Sciatic nerve (tissue), 2 donors: ENCODE measurements at places on chromosomes 5 and 9.

DNA sequence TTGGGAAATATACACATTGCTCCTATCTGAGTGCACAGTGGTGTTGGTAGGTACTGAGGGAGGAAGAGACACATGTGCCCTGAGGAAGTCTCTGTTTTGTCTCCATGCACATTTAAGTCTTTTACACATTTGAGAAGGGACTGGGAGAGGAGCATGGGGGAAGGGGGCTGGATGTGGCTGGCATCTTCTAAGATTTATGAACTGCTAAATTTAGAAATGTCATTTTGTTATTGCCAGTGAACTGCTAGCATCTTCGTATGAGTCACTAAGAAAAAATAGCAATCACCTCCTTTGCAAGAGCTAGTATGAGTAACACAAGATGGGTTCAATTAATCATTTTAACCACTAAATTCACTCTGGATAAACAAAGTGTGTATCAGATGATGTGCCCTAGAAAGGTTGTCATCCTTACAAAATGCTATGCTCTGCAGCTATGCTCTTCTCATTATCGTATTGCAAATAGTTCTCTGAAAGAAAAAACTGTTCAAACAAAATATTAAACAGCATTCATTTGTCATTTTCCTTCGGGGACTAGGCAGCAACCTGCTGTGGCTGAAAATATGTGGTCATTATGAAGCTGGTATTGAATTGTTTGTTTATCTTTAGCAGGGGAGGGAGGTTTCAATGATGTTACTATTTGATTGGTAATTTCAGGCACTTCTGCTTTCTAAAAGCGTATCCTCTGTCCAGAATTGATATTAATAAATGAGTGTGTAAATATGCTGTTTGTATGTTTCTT lies 236.5 kb downstream of the DMRTA1 start:
- DNase-seq: no peak

DNA sequence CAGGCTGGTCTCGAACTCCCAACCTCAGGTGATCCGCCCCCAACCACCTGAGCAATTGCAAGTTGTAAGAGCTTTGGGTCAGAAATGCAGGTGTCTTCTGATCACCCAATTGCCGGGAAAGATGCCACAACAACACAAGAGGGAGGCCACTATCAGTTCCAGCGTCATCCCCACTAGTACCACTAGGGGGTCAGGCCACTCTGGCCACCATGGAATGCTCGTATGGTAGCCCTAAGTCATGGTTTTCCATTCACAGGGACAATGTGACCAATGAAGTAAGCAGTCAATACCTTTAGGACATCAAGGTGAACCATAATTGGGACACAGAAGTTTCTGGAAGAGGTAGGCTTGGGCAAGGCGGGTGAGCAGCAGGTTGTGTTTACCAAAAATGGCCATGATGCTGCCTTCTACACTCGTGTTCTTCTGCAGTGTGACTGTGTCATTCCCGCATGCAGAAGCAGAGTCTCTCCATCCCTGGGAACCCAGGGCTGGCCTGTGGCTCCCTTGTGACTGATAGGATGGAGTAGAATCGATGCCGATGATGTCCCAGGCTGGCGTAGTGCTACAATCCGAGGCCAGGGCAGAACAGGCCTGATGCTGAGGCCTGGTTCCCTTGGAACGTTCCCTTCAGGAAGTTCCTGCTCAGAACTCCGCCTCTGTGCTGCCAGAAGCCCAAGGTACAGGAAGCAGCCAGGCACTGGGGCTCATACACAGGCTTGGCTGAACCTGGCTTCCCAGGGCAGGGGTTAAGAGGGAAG lies 42.2 kb upstream of the ANKRD33B start:
- DNase-seq: no peak

DNA sequence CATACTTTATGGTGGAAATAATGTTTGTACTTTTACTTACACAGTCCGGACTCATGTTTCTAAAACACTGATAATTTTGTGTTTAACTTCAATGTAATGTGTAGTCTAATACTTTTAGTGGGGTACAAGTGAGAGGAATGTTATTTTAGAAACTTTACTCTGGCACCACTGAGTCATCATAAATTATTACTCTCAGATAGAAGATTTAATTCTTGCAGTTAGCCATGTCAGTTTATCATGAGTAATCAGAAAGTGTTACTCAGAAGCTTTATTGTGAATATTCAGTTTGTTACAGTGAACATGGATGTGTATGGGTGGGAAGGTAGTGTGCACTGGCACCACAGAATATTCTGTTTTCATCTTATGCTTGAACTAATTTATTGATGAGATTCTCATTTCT lies 20.0 kb downstream of the OGN start:
- no peak for DNase-seq

GRCh38 chr9:81604306-81605169 lies 84.8 kb downstream of the TLE1 start:
- no peak for DNase-seq

DNA sequence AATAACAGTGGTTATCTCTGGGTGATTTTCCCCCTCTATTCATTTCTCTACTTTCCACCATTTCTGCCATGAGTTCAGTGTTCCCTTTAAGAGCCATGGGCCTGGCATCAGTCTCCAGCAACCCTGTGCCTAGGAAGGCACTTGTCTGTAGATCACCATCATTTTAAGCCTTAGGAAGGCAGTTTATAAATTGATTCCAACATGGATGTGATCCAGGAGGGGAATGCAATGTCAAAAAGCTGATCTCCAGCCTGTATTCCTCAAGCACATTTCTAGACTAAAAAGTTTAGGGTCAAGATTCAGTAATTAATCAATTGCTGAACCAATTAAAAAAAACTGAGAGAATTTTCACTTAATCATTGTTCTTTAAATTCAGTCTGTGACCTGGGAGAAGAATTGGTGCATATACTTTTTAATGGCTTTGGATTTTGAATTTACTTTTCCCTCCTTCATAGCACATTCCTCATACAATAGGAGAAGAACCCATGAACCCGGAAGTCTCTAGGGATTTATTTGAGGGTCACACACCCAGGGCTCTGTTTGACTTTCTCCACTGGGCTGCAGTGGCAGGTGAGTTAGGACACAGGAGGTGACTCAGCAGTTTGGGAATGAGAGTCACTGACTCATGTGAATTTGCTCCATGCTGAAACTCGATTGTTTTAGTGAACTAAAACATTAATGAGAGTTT lies 6.1 kb upstream of the ERMP1 start:
- DNase-seq: no peak

DNA sequence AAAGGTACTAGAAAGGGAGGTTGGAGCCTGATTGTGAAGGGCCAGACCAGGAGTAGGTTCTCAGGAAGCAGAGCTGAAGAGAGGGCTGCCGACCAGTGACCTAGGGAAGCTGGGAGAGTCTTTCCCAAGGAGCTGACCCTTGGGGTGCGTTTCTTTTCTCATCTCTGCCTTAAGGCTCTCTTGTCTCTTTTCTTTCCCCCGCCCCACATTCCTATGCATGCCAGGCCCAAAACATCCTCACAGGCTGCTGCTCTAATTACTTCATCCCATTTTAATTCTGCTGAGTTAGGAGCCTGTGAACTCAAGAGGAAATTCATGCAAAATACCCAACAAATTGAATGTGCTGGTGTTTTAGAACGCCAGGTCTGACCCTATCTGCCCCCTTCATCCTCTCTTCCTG lies 46.9 kb upstream of the HSPA9 start:
- no peak for DNase-seq
